ENCODE measurements at places on chromosomes 4 and X. TPM values are rescaled to one million over a fixed set of nuclear protein-coding genes. Genes with fewer than 3 reads are reported as not detected.

SPACA5 gene
- total RNA-seq, result not detected

HSPA4L gene
- 6.5 TPM for total RNA-seq

WNK3 gene
- total RNA-seq, result 0.26 TPM

UGT2B15 gene
- not detected for total RNA-seq

TSPAN6 gene
- 16.8 TPM for total RNA-seq

PNMA5 gene
- not detected for total RNA-seq

GAB1 gene
- 7.1 TPM for total RNA-seq

HERC5 gene
- total RNA-seq, result 1.6 TPM
